Osteocyte (in vitro differentiated cells): ENCODE measurements at places on chromosomes 1 and 21. TPM values are rescaled to one million over a fixed set of nuclear protein-coding genes. Genes with fewer than 3 reads are reported as not detected.

The LCE3D gene
- total RNA-seq = not detected in 2 replicates

GRCh38 chr21:42781150-42781970 is 98.0 kb downstream of the WDR4 start:
- no peak for DNase-seq

- no peak for DNase-seq
Measured at GRCh38 chr21:42614396-42614795, 39.0 kb upstream of the PDE9A start.

DNA sequence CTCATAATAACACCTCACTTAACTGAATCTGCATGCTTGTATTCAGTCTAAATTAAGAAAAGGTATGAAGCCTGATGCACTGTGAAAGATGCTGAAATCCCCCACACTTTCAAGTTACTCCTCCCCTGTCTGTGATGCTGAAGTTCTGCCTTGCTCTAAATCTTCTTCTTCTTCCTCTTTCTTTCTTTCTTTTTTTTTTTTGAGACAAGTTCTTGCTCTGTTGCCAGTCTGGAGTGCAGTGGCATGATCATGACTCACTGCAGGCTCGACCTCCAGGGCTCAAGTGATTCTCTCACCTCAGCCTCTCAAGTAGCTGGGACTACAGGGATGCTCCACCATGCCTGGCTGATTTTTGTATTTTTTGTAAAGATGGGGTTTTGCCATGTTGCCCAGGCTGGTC is 231.0 kb upstream of the B3GALT2 start:
- no peak for DNase-seq

DNA sequence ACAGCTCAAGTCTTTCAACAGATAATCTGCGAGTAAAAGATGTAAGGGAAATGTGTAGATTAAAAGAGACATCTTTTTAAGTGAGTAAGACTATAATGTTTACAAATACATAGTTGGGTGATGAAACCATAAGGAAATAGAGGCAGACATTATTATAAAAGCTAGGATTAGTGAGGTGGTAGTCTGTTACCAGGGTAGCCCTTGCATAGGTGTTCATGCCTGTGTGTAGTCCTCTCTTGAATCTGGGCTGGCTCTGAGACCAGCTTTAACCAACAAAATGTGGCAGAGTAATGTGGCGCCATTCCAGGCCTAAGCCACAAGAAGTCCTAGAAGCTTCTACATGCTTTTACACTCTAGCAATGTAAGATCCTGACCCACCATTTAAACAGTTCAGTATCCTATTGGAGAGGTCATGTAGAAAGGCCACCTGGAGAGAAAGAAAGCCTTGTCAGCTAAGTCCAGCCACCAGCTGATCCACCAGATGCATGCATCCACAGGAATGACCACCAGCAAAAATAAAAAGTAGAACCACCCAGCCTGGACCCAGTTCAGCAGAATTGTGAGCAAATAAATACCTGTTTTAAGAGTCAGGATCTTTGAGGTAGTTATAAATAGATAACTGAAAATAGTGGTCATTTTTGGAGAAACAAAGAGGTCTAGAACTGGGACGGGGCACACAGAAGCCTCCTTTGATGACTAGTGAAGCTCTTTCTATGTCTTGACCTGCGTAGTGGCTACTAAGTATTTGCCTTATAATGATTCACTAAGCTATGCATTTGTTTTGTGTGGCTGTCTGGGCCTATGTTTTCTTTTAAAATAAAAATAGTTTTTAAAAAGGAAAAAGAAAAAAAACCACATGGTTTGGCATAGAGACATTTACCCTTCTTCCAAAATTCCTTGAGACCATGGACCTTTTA is 8.1 kb downstream of the NIBAN1 start:
- no peak for DNase-seq
